ENCODE measurements at places on chromosomes 1 and 21.
A peak's percentile ranks its signal among the peaks of the same experiment; 100 is the strongest.

GRCh38 chr1:117702654-117703053 is 96.8 kb downstream of the TENT5C start:
- DNase-seq = no peak

- no peak for DNase-seq
These were observed 30.6 kb downstream of the LDLRAP1 start for GRCh38 chr1:25573961-25574360.

- DNase-seq = no peak
These were observed 3.0 kb upstream of the SUMO3 start for GRCh38 chr21:44820851-44821250.

DNA sequence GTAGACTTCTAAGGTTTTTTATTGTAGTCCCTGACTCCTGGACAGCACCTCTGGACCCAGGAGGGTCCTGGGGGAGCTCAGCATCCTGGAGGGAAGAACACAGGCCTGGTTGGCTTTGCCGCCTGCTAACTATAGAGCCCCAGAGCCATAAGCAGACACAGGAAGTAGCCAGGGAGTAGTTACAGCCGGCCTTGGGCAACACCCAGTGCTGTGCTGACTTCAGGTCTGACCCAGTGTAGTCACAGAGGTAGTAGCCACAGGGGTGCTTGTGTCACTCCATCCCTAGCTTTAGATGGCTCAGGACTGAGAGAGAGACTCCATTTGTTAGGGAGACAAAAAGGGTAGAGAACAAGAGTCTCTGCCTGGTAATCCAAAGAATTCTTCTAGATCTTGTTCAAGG is 21.9 kb downstream of the MCOLN2 start:
- no peak for DNase-seq

- no peak for DNase-seq
These were observed 6.2 kb upstream of the TEX35 start for GRCh38 chr1:178506669-178507068.

DNA sequence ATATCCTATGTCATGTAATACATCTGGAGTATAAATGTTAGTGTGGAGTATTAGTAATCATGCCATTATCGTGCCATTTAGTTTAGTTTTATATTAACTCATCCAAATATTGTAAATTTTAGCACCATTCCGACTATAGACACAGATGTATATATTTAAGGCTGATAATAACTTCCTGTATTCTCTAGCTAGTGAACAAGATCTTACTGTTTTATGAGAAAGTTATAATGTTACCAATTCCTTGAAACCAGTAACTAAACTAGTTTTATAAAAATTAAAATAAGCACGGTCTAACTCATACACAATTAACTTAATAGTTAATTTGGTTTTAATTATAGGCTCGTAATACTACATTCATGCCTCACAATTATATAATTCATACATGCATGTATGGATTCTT is 808.6 kb downstream of the USP25 start:
- no peak for DNase-seq

DNA sequence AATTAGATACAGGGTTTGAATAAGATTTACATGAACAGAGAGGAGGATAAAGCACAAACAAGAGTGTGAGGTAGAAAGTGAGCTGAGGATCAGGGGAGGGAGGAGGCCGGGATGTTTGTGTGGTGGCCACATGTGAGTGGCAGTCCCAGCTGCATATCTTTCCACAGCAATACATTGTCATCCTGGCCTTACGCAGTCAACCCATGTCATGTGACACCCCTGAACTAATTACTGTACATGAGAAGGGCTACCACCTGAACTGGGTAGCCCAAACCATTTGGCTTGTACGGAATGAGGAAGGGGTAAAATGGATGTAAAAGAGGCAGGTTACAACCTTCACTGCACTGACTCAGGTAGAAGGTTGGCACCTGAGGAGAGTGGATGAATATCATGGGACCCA is 4.2 kb downstream of the SLAMF7 start:
- no peak for DNase-seq

DNA sequence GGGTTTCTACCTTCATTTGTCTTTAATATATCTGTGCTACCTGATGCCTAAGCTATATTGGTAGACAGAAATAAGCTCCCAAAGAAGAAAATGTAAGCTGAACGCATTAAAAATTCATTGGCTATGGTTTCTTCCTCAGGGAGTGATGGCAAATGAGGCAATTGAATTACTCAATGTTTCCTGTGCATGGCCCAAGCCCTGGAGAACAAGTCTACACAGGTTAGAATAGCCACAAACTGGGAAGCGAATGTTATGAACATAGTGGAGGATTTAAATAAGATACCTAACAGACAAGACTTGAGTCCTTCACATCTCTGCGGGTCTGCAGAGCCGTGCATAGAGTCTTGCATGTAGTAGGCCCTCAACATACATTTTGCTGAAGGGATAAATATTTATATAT is 350.3 kb downstream of the RWDD3 start:
- DNase-seq = no peak

- DNase-seq = no peak
These were observed 89.3 kb downstream of the ZNF648 start for GRCh38 chr1:181972256-181972655.

GRCh38 chr1:33343539-33343938 is 22.6 kb upstream of the A3GALT2 start:
- no peak for DNase-seq

DNA sequence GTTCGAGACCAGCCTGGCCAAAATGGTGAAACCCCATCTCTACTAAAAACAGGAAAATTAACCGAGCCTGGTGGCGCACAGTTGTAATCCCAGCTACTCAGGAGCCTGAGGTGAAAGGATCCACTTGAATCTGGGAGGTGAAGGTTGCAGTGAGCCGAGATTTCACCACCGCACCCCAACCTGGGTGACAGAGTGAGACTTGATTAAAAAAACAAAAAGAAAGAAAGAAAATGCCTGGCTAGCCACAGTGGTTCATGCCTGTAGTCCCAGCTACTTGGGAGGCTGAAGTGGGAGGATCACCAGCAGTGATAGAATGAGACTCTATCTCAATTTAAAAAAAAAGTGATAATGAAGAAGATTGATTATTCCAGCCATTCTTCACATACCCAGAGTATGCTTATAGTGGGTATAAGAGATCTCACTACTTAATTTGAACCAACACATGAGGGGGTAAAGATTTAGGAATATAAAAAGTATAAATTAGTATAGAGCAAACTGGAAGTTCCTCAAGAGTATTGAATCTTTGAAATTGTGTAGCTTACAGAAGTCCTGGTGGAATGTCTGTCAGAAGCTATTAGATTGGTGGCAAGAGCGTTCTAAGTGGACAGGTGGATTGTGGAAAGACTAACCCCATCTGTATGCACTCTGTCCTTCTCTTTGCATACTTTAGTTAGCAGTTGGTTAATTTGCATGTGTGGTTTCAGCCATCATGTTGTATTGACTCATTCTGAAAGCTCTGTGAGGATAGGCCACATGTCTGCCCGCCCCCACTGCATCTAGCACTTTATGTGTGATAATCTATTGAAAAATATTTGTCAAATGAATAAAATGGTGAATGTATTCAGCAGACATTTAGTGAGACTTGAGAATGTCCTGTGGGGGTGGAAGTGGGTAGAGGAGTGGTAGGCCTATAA is 25.0 kb downstream of the RLF start:
- peak; percentile 72 for DNase-seq

- no peak for DNase-seq
These were observed 13.6 kb downstream of the FAM177B start for GRCh38 chr1:222750651-222751050.

DNA sequence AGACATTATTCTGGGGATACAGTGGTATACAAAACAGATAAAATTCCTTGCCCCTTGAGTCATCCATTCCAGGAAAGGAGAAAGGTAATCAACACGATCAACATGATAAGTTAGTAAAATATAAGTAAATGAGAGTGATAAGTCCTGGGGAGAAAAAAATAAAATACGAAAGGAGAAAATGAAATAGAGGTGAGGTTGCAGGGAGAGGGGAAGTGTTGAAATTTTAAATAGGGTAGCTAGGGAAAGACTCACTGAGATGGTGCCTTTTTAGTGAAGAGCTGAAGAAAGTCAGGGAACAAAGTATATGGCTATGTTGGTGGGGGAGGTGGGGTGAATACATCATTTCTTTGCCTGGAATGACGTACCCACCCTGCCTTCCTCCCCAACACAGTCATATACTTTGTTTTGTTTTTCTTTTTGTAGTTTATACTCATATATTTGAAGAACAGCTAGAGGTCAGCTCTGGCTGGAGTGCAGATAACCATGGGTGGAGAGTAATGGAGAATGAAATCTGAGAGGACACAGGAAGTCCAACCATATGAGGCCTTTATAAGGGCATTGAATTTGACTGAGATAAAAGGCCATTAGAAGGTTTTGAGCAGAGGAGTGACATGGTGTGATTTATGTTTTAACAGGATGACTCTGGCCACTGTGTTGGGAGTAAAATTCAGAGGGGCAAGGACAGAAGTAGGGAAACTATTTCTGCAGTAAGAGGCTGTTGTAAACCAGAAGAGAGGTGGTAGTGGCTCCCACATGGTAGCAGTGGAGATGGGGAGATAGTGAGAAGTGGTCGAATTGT is 54.8 kb downstream of the OSBPL9 start:
- no peak for DNase-seq

- no peak for DNase-seq
These were observed 6.9 kb upstream of the PIGR start for GRCh38 chr1:206953126-206953525.

DNA sequence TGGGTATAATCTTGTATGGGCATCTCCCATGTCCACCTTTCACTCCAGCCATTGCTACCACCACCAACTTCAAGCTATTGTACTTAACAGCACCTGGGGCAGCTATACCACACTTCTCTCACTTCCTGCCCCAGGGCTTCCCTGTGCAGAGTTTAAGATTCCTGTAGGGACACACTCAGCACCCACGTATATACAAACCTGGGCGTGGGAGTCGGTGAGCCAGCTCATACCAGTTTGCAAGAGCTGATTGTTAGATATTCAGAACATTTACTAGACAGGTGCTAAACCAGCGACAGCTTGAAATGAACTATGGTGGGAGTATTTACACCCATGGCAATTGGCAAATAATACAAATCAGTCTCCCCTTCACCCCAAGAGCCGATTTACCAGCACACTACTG is 114.8 kb upstream of the CSF3R start:
- no peak for DNase-seq

- no peak for DNase-seq
These were observed 177.7 kb downstream of the VAV3 start for GRCh38 chr1:107787299-107787698.

DNA sequence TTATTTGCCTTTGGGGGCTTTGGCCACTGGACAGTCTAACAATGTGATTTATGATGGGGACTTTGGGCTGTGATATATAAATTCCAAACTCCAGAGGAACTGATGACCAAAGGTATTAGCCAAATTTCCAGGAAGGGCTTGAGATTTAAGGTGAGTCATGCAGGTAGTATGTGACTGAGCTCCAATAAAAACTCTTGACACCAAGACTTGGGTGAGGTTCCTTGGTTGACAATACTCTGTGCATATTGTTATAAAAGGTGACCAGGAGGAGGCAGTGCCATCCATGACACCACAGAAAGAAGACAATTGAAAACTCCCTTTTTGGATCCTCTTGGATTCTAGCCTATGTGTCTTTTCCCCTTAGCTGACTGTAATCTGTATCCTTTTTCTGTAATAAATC is 392.7 kb upstream of the LRRC7 start:
- DNase-seq = no peak
